Fibroblast of villous mesenchyme (primary cell): ENCODE measurements at places on chromosomes 2 and 18.

- peak; percentile 99 for DNase-seq
Measured at GRCh38 chr2:218806346-218806978, 24.5 kb downstream of the CYP27A1 start.

GRCh38 chr2:64274399-64275173 is 130.4 kb upstream of the PELI1 start:
- no peak for DNase-seq

DNA sequence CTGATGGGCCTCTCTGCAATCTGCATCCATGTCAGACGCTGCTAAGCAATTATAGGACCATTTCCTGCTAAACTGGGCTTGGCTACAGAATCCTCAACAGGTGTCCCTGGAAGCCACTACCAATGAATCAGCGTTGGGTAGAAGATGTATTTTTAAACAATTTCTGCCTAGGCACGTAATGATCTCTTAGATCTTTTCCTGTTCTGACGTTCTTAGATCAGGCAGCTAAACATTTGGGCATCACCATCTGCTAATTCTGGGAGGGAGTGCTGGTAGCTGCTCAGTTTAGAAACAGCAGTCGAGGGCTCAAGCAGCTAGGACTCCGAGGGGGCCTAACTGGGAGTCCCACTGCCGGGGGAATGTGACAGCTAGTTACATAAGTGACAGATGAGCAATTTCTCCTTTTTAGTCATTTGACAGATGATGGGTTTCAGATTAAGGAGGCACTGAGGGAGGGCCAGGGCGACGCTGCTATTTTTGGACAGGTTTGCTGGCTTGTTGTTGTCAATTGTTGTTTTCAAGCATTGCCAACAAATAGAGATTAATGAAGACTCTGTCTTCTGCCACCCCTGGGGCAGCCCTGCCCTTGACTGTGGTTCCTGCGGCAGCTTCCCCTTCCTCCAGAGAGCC is 92.7 kb downstream of the MRO start:
- DNase-seq = no peak

GRCh38 chr2:75960472-75961009 is 249.8 kb upstream of the GCFC2 start:
- DNase-seq = no peak

GRCh38 chr2:56291711-56292110 is 107.9 kb downstream of the CCDC85A start:
- DNase-seq = no peak

DNA sequence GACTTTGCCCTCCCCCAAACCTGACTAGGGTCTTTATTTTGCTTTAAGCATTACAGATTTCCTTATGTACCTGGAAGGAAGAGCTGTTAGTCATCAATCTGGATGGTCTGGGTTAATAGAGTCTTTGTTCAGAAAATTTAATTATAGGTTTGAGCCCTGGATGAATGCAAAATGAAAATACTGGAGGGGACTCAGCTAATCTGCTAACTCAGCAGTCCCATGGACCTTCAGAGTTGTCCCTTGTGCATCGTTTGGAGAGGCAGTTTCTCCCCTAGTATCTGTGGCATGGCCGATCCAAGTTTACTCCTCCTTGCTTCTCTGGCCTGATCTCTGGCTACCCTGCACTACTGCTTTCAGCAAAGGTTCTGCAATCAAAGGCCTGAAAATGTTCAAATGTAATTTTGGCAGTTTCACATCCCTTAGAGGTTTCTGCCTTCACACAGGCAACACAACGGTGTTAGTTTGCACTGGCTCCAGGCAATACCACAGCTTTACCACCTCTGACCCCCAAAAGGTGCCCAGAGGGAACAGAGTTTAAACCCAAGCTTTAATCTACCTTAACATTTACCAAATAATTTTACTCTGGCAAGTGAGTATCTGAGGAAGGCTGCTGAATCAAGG is 134.3 kb downstream of the THADA start:
- DNase-seq = no peak

- DNase-seq = no peak
Measured at GRCh38 chr2:173715441-173715840, 249.7 kb downstream of the SP3 start.

DNA sequence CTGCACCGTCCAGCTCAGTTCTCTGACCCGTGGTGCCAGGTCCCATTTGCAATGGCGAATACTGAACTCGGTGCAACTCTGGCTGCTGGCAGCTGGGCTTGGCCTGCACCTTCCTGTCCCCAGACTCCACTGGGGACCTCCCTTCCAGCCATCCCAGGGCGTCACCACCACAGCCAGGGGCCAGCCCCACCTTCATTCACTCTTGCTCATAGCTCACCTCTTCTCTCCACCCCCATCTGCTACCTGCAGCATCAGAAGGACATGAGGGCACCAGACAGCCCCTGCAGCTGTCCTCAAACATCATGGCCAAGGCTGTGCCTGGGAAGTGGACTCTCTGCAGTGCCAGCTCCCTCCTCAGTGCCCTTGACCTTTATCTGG is 16.2 kb upstream of the ALPI start:
- no peak for DNase-seq

- DNase-seq = no peak
Measured at GRCh38 chr18:59861963-59862819, 37.6 kb upstream of the PMAIP1 start.

- no peak for DNase-seq
Measured at GRCh38 chr18:76486574-76486973, 8.5 kb downstream of the ZNF516 start.

DNA sequence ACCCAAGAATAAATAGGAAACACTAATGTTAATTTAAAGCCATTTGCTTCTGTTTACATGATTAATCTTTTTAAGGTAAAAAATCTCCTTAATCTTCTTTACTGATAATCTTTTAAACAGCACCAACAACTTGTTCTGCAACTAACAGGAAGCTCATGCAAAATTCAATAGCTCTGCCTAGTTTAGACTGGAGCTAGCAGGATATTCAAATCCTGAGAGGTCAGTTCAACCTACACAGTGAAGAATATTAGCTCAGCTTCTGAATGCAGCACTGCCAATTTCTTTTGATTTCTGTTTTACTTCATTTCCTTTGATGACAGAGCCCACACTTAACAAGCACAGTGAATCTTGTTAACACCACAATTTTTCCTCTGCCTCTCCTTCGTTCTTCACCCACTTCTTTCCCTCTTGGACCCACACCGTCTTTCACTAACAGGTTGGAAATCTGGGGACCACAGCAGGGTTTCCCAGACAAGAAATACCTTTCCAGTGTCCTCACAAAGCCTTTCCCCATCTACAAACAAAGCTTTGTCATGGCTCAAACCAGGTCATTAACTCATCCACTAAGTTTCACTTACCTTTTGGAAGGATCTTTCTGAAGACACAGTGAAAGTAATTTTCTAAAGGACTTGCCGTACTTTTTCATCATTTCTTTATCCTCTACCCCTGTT is 109.8 kb downstream of the STK39 start:
- DNase-seq = no peak

DNA sequence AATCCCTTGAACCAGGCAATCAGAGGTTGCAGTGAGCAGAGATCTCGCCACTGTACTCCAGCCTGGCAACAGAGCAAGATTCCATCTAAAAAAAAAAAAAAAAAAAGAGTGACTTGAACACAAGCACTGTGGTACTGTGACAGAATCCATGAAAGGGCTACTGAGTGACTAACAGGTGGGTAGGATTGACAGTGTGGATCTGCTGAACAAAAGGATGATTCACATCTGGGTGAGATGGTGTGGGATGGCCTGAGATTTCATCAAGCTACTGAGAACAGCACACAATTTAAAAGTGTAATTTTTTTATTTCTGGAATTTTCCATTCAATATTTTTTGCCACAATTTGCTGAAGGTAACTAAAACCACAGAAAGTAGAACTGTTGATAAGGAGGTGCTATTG is 13.3 kb upstream of the SP3 start:
- DNase-seq = no peak

- DNase-seq = peak; percentile 49
Measured at GRCh38 chr2:196952936-196953335, 26.4 kb upstream of the PGAP1 start.

- DNase-seq = no peak
Measured at GRCh38 chr2:162073888-162074631, at the start of gene DPP4. TSS of gene DPP4 (minus strand) at chr2:162074215. CDS start at chr2:162073981, 234 bp downstream.

DNA sequence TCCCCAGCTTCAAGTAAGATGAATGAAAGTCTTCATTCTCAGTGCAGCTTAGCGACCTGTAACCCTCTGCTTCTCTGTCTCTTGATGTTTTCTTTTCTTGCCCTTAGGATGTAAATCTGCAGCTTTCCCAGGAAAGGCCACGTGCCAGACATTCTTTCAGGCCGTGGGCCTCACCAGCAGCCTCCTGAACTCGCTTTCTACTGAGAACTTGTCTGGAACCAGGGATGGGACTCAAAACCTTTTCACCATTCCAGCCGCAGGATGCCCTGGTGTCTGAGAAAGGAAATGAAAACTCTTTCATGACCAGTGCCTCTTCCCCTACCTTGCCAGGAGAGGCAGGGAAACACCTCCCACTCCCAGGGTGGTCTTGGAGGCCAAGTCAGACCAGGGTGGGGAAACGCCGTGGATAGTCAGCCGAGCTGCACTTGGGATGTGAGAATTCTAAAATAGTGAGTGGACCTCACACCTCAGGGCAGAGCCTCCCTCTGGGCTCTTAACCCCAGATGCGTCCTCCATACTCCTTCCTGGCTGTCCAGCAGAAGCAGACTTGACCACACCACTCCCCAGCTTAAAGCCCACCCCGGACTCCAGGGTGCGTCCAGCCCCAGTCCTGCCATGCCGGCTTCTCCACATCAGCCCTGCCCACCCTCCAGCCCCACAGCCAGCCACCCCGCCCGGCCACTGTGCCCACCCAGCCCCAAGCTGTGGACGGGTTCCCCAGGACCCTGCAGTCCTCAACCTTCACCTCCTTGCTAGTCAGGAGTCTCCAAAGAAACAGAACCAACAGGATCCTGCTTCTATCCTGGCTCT is 115.5 kb downstream of the TWIST2 start:
- peak; percentile 67 for DNase-seq

GRCh38 chr2:20178666-20179465 is 46.1 kb downstream of the SDC1 start:
- DNase-seq = no peak

DNA sequence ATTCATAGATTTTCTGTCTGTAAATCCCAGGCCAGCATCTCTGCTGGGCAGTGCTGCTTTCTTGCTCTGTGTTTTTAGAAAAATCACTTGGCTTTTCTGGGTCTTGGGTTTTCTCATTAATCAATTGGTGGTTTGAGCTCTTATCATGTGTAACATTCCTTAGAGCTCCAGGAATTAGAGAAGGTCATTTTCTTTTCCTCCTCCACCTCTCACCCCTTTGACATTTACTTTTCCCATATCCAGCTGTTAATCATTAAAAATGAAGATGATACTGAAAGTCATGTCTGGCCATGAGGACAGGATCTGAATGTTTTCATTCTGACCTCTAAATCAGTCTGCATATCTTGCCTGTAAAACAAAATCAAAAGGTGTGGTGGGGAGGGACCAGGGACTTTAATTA is 111.0 kb downstream of the LRRTM1 start:
- no peak for DNase-seq

GRCh38 chr2:10820562-10820961 is 8.0 kb upstream of the PDIA6 start:
- DNase-seq = no peak

DNA sequence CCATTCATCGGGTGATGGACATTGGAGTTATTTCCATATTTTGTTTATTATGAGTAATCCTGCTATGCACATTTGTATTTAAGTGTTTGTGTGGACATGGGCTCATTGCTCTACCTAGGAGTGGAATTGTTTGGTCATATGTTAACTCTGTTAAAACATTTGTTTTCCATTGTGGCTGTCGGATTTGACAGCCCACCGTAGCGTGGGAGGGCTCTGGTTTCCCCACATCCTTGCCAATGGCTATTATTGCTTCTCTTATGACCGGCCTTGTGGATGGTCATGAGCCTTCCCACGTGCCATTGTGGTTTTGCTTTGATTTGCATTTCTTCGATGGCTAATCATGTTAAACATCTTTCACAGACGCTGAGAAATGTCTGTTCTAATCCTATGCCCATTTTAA is 92.0 kb downstream of the ZNF236 start:
- no peak for DNase-seq

DNA sequence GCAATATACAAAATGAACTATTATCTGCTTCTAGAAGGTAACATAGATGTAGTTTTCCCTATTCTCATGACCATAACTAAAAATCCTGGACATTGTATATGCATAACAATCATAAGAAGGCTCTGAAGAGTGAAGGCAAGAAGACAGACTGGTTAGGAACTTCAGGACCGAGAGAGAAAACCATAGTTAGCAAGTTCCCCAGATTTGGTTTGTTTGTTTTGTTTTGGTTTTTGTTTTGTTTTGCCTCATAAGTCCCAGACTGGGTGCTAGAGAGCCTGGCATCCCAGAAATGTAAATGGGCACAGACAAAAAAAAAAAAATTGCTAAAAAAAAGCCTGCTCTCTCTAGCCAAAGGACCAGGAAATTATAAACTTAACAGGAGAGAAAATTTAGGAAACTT is 192.2 kb upstream of the FBXO11 start:
- DNase-seq = no peak

- no peak for DNase-seq
Measured at GRCh38 chr2:231947694-231948093, 13.8 kb upstream of the DIS3L2 start.

- peak; percentile 41 for DNase-seq
Measured at GRCh38 chr2:162125138-162125537, 26.9 kb downstream of the GCG start.

GRCh38 chr2:113799375-113799774 is 42.9 kb upstream of the SLC35F5 start:
- no peak for DNase-seq

- DNase-seq = no peak
Measured at GRCh38 chr2:26471766-26472706, 5.9 kb downstream of the OTOF start.

GRCh38 chr2:13916066-13916465 is 716.5 kb upstream of the LRATD1 start:
- DNase-seq = no peak

- no peak for DNase-seq
Measured at GRCh38 chr2:68770271-68771111, 35.9 kb downstream of the ARHGAP25 start.

DNA sequence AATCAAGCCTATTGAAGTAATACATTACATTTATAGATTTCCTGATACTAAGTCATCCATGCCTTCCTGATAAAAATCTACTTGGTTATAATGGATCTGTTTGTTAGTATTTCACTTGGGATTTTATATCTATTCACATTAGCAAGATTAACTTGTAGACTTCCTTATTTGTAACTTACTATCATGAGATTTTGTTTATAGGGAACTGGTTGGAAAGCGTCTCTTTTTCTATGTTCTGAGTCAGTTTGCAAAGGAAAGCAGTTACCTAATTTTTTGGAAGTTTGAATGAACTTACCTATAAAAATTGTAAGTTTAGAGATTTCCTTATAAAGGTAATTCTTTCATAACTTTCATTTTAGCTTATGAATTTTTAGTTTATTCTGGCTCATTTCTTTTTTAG is 141.4 kb downstream of the SMAD7 start:
- DNase-seq = no peak

- no peak for DNase-seq
Measured at GRCh38 chr2:11402436-11402835, 58.0 kb upstream of the ROCK2 start.

- peak; percentile 88 for DNase-seq
Measured at GRCh38 chr2:71385012-71385411, 53.4 kb downstream of the ZNF638 start.

- peak; percentile 58 for DNase-seq
Measured at GRCh38 chr2:184596819-184597411, 1.4 kb upstream of the ZNF804A start.
